ENCODE measurements at places on chromosomes 12 and 14.

GRCh38 chr12:48816143-48816854 lies 2.0 kb upstream of the CACNB3 start:
- DNase-seq: no peak

GRCh38 chr12:117060246-117060928 lies 38.8 kb downstream of the TESC start:
- no peak for DNase-seq

GRCh38 chr14:96030108-96030760 lies 8.9 kb upstream of the C14orf132 start:
- DNase-seq: no peak

GRCh38 chr14:61812347-61813095 lies 50.3 kb downstream of the SNAPC1 start:
- DNase-seq: peak; percentile 18

DNA sequence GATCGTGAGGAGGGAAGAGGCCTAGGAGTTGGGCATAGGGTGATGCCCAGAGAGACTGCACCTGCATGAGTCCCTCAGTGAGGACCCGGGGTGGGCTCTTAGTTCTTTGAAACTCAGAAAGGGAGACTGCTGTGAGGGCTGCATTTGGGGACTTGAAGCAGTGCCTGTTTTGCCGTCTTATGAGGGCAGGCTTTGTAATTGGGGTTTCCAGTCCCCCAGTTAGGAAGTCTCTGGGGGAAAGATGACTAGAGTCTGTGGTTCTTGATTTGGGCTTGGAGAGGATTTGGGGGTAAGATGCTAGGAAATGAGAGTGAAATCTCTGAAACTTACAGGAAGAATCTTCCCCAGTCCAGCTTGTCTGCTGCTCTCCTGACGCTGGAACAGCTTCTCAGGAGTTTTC lies 99.6 kb downstream of the ARF6 start:
- DNase-seq: no peak

- DNase-seq: no peak
Observed at GRCh38 chr12:51836041-51836826, 12.3 kb downstream of the FIGNL2 start.

- no peak for DNase-seq
Observed at GRCh38 chr12:28870839-28871440, 278.1 kb upstream of the FAR2 start.

DNA sequence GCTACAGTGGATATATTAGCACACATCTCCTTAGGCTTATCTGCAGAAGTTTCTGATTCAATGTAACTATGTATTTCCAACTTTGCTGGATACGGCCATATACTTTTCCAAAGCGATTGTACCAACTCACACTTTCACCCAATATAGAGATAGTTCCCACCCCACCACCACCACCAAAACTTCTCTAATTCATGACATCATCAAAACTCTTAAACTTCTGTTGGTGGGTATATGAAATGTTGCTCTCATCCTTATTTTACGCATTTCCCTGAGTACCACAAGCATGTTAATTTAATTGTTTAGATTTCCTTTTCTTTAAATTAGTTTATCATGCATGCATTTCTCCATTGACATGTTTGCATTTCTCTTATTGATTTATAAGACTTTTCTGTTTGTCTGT lies 95.6 kb downstream of the PRKD1 start:
- DNase-seq: no peak

- DNase-seq: no peak
Observed at GRCh38 chr12:67669217-67669933, 20.8 kb downstream of the DYRK2 start.

DNA sequence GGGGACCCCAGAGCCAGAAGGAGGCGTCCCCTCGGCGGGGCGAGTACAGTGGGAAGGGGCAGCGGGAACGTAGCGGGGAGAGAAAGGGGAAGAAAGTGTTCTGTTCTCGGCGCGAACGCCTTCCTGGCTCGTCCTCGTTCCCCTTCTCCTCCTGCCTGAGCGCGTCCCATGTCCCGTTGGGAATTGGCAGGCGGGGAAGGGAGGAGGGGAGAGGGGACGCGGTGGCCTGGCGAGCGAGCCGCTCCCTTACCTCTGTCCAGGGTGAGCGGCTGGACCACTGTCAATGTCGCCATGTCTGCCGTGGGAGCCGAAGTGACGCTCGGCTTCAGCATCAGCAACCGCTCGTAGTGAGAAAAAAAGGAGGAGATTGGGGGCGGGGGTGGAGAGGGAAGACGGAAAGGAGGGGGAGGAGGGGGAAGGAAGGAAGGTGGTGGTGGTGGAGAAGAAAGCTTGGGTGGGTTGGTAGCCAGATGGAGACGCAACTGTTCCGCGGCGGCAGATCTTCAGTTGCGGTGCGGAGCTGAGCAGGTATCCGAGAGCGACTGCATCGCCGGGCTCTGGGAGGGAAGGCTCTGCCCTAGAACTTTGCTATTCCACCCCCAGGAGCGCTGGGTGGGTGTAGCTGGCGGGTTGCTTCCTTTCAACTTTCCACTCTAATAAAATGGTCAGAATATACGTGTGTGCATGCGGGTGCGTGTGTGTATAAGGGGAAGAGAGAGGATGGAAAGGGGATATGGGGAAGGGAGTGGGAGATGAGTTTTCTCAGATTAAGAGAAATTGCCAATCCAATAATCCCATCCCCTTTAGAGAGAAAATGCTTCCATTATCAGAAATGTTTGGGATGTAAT lies at the start of gene LIN7A:
TSS of gene LIN7A (minus strand) at position 544 of the 848 bp plus-strand sequence. CDS start at position 332, 212 bp downstream.
- peak; percentile 53 for DNase-seq

DNA sequence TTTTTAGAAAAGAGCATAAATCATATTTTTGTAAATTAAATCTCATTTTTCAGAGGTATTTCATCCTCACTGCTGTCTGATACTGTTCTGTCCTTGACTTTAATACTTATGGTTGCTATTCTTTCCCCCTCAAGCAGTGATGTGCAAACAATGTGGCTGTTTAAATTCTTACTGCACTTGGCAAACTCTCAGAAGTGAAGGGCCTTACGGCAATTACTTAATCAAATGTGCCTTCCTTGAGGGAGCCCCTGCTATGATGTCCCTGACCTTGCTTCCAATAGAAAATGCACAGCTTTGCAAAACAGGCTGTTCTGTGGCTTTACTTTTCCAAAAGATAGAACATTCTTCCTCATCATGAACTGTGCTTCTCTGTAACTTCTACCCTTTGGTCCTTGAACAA lies 35.2 kb downstream of the UBE3B start:
- DNase-seq: no peak

- peak; percentile 61 for DNase-seq
Observed at GRCh38 chr14:61280526-61281185, 482 bp downstream of the TMEM30B start.

DNA sequence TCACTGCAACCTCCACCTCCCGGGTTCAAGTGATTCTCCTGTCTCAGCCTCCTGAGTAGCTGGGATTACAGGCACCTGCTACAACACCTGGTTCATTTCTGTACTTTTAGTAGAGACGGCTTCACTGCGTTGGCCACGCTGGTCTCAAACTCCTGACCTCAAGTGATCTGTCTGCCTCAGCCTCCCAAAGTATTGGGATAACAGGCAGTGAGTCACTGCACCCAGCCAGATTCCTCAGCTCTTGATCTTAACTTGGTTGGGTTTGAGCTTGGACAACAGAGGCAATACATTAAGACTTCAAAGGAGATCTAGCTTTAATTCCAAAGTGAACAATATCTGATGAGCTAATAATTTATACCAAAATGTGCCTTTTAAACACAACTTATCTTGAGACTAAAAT lies 5.6 kb downstream of the DAZAP2 start:
- no peak for DNase-seq

DNA sequence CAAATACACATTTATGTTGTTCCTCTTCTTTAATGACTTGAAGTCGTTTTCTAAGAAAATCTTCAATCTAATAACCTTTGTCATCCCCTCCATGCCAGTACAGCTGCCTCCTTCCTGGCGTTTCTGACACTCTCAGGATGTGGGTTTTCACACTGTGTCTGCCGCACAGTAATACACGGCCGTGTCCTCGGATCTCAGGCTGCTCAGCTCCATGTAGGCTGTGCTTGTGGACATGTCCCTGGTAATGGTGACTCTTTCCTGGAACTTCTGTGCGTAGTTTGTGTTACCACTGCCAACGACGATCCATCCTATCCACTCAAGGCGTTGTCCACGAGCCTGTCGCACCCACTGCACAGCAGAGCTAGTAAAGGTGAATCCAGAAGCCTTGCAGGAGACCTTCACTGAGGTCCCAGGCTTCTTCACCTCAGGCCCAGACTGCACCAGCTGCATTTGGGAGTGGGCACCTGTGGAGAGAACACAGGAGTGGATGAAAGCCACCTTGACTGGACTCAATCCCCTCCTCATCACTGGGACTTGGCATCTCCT lies 1095.9 kb downstream of the TMEM121 start:
- DNase-seq: no peak

DNA sequence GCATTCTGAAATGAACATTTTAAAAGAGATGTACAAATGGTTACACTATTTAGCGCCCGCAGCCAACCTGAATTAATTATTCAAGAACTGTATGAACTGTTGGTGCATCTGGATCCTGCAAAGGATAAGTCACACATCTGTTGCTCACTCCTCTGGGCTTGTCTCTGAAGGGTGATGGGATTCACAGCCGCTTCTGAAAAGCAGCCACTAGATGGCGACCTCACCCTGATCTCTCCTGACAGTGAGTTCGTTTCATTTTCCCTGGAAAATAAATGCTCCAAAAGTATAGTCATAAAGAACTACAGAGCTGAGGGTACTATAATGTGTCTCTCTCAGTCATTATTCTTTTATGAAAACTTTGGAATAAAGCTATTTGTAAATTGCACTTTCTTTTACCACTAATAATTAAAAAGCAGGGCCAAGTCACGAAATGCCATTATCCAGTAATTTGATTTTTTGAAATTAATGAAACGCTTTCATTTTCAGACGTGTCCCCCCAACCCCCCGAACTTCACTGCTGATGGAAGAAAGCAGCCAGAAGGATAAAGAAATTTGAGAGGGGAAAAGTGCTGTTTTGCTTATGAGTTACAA lies 789.6 kb downstream of the NRXN3 start:
- peak; percentile 0 for DNase-seq

GRCh38 chr12:85549640-85550039 lies 269.6 kb downstream of the ALX1 start:
- DNase-seq: no peak

DNA sequence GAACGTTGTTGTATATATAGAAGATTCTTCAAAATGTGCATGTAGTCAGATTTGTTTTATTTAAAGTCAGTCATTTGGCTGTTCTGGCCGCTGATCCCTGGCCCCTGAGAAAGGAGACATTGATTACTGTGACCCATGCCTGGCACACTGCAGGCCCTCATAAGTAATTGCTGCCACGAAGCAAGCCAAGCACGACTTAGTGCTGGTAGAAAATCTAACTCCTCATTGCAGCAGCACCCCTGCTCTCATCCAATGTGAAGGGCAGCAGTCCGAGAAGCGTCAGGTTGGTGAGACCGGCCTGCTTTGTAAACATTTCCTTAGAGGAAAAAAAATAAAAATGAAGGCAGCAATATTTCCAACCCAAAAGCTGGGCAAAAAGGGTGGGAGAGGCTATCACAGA lies 22.8 kb upstream of the TMTC2 start:
- no peak for DNase-seq

DNA sequence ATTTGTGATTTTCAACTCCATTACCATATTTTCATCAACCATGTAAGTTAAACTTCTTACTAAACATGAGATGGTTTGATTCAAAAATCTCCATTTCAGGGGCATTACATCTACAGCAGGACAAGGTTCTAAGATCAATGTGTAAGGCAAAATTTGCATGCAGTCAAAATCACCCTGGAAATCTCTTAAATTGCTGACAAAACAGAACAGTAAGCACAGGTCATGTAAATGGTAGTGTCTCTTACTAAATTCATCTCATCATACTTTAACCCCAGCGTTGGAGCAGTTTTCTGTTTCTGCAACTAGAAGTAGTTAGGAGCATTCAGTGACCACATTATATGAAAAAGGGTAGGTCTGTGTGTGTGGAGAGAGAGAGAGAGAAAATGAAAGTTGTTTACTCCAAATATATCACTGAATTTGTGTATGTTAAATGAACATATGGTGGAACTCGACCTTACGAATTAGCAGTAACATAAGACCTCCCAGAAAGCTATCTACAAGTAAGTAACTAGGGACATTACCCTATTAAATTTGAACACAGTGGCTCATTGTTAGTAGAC lies 227.5 kb downstream of the SSPN start:
- no peak for DNase-seq

DNA sequence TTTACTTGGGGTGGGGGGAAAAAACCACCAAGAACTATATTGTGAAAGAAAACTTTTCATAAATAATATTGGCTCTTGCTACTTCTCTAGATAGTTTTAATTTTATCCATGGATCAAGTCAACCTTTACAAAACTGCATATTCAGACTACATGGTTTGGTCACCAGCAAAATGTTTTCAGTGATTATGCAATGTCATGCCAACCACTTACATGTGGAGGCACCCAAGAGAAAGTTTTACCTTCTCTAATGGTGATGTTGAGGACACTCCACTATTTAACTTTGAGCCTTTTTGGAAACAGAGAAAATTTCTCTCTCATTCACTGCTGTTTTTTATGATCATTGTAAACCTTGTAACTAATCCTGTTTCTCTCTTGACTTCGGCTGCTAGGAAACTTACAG lies 21.6 kb downstream of the PLCZ1 start:
- DNase-seq: no peak

DNA sequence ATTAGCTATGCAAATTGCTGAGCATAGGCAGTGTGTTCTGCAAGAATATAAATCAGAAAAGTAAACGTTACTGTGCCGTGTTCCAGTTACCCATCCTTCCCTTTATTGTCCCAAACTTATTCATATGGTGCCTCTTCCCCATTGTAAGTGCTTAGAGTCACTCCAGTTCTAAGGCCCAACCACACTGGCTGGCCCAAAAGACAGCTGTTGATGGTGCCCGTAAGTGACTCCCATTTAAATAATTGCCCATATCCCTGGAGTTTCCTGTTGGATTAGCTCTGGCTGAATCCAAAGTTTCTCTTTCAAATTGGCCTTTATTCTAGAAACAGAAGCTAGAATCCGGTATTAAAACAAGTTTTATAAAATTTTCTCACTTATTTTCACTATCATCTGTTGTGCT lies 400.1 kb upstream of the DDHD1 start:
- DNase-seq: no peak

- DNase-seq: no peak
Observed at GRCh38 chr14:61494018-61494417, 172.6 kb downstream of the PRKCH start.

Data from GM06990 (cell line).